ENCODE measurements at places on chromosomes 7 and 10.

DNA sequence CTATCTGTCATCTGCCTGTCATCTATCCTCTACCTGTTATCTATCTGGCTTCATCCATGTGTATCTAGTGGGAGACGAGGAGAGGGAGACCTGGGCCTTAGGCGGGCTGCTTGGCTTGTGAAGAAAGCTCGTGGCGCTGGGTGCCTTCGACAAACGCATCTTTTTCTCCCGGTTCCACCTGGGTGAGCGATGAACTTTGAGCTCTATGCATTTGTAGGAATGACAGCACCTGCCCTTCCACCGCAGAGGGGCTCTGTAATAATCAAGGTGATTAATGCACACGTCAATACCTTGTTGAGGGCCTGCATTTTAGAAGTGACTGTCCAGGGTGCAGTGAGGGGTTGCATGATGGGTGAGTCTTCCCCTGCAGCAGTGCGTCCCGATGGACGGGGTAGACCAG, 2.6 kb upstream of the VIPR2 start:
- no peak for DNase-seq

DNA sequence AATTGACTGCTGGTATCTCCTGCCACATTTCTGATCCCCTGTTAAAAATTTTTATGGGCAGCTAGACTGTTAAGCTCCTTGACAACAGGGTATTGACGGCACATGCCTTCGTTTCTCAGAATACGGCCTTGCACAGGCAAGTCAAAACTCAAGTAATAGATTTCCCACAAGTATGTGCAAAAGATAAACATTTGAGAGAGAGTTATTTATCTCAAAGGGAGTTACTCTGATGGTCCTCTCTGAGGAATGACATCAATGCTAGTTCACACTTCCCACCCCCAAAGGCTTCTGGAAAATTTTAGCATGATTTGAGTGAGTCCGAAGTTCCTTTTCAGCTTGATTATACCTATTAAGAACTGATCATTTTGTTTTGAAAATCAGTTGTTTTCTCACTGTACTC, 71.9 kb downstream of the JCAD start:
- DNase-seq = no peak

- no peak for DNase-seq
These were observed 121.9 kb downstream of the MAD1L1 start for GRCh38 chr7:2110610-2111396.

- DNase-seq = no peak
These were observed 34.0 kb downstream of the MXI1 start for GRCh38 chr10:110241407-110241806.

GRCh38 chr10:88314362-88314761, 268.8 kb downstream of the RNLS start:
- no peak for DNase-seq

GRCh38 chr10:44043646-44044375, 341.1 kb downstream of the CXCL12 start:
- DNase-seq = no peak

GRCh38 chr10:43316988-43317387, 50.1 kb upstream of the RASGEF1A start:
- no peak for DNase-seq

DNA sequence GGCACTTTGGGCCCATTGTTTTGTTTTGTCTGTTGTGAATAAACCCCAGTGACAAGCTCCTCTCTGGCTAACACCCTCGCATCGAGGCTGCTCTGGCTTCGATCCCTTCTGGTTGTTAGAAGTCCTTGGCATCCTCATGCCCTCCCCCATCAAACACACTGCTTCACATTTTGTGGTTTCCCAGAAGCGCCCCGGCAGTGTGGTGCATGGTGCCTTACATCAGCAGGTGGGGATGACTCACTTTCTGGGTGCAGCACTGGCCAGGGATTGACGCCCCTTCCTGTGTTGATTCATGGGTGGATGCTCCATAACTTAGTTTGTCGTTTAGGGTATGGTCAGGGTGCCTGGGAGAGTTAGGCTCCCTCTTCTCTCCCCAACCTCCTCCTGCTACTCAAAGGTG, 51.4 kb downstream of the PLPP4 start:
- no peak for DNase-seq

- DNase-seq = no peak
These were observed 19.7 kb upstream of the TNKS2 start for GRCh38 chr10:91778485-91778884.

- DNase-seq = no peak
These were observed 237.2 kb downstream of the CSTF2T start for GRCh38 chr10:51462076-51462779.

DNA sequence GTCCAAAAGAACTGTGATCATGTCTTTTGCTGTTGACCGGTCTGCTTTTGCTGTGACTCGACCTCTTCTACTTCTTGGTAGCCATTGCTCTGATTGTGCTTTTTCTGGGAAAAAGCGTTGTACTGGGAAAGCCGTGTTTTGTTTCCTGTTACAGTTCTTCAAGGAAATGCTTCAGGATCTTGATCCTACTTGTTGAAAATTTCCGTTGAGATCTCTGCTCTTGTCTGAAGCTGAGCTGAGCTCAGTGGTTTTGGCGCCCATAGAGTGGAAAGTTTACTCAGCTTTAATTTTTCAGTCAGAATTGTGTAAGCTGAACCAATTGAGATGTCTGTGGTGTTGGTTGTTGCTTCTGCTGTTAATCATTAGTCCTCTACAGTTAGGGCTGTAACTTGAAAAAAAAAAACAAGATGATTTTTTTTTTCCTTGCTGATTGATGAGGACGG, 302.2 kb downstream of the CCDC3 start:
- DNase-seq = no peak

DNA sequence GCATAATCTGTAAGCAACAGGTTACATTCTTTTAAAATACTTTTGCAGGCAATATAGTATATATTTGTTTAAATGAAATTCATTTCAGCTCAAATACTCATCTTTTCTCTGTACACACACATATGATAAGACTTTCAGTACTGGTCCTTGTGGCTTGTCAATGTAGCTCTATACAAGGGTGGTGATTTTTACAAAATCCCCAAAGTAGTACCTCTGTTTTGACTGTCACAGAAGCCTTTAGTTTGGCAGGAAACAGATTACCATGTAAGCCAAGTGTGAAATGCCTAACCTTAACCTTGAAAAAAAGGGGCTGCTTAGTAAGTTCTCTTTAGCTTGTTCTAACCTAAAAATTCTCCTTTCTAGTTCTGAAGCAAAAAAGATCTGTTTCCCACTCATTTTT, 87.9 kb downstream of the KCND2 start:
- DNase-seq = no peak

- no peak for DNase-seq
These were observed 928 bp downstream of the COMTD1 start for GRCh38 chr10:75234683-75235374.

- DNase-seq = no peak
These were observed 28.4 kb downstream of the MKI67 start for GRCh38 chr10:128097783-128098182.

DNA sequence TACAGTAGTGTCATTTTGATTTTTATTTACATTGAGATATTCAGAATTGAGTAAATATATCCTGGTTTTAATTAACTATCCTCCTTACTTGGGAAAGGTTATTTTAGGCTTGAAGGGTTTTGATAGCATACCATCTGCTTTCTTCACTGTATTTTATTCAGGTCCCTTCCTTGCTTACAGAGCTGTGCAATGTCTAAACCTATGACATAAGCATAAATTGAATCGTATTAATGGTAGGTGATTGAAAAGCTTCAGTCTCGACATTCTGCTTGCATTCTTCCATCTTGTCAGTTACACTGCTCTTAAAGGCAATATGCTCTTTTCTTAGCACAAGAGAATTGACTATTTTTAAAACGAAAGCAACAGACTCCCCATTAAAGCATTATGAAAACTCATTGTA, 102.5 kb downstream of the ARID5B start:
- DNase-seq = no peak

DNA sequence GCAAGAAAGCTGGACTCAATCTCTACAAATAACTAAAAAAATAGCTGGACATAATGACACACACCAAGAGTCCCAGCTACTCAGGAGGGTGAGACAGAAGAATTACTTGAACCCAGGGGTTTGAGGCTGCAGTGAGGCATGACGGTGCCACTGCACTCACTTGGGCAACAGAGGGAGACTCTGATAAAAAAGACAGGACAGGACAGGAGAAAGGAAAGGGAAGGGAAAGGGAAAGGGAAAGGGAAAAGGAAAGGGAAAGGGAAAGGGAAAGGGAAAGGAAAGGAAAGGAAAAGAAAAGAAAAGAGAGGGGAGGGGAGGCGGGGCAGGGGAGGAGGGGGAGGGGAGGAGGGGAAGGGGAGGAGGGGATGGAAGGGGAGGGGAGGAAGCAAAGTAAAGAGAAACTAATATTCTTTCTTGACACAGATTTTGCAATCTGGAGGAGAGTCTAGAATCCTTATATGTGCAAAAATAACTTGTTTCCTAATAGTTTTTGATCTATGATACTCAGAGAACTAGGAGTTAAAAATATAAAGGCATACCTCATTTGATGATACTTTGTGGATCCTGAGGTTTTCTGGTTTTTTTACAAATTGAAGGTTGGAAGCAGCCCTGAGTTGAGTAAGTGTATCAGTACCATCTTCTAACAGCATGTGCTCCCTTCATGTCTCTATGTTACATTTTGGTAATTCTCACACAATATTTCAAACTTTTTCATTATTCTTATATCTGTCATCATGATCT, 8.0 kb downstream of the SAR1A start:
- DNase-seq = no peak

DNA sequence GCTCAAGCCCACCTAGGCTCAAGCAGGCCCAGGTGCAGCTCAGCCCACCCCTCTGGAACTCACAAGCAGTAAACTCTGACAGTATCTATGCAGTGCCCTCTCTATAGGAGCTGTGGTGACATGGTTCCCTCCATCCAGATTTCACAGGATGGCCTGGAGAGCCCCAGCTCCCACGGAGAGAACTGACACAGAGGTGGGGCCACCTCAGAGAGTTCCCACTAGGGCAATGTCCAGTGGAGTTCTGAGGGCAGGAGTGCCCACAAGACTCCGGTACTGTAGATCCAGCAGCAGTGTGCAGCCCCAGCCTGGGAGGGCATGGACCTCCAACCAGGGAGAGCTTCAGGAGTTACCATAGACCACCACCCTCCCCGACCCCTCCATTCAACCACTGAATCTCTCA, 37.3 kb upstream of the CNPY1 start:
- no peak for DNase-seq

DNA sequence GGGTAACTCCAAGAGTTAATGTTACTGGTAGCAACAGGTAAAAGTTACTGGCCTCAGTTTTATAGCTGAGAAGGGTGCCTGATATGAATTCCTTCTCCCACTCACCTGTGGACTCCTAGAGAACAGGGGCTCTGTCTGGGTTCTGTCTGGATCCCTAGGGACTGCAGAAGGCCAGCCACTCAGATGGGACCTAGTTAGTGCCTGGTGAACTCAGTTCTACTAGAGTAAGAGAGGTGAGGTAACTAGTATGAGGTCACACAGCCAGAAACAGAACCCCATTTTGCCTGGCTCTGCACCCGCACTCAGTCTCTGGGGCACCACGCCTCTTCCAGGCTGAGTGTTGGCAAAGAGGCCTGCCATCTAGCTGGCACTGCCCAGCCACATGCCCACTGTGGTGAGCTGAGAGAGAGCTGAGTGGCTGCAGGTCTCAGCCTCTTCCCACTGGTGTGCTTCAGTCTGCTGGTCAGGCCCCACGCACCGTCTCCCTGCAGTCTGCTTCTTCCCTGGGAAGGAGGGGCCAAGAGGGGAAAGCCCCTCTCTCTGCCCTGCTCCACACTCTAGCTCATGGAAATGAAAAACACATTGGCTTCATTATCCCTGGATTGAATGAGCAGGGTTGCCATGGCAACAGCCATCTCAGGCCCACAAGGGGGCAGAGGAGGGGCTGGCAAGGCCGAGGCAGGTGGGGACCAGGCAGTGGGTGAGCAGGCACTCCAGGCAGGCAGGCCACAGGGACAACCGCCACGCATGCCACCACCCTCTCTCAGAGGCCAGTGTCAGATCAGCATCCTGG, 110.6 kb downstream of the ZMIZ1 start:
- DNase-seq = no peak

GRCh38 chr10:44020322-44021111, 364.4 kb downstream of the CXCL12 start:
- DNase-seq = no peak

DNA sequence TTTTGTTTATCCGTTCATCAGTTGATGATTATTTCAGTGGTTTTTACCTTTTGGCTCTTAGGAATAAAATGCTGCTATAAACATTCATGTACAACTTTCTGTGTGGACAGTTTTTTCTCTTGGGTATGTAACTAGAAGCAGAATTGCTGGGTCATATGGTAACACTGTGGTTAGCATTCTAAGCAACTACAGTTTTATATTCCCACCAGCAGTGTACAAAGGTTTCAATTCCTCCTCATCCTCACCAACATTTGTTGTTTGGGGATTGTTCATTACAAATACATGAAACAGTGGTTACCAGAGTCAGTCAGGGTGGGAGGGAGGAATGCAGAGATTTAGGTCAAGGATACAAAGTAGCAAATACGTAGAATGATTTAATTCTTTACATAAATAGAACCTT, 97.0 kb downstream of the NPSR1 start:
- DNase-seq = no peak

- DNase-seq = no peak
These were observed 13.4 kb upstream of the AP1S1 start for GRCh38 chr7:101140746-101141382.

GRCh38 chr10:71233482-71233892, 21.1 kb downstream of the UNC5B start:
- no peak for DNase-seq

DNA sequence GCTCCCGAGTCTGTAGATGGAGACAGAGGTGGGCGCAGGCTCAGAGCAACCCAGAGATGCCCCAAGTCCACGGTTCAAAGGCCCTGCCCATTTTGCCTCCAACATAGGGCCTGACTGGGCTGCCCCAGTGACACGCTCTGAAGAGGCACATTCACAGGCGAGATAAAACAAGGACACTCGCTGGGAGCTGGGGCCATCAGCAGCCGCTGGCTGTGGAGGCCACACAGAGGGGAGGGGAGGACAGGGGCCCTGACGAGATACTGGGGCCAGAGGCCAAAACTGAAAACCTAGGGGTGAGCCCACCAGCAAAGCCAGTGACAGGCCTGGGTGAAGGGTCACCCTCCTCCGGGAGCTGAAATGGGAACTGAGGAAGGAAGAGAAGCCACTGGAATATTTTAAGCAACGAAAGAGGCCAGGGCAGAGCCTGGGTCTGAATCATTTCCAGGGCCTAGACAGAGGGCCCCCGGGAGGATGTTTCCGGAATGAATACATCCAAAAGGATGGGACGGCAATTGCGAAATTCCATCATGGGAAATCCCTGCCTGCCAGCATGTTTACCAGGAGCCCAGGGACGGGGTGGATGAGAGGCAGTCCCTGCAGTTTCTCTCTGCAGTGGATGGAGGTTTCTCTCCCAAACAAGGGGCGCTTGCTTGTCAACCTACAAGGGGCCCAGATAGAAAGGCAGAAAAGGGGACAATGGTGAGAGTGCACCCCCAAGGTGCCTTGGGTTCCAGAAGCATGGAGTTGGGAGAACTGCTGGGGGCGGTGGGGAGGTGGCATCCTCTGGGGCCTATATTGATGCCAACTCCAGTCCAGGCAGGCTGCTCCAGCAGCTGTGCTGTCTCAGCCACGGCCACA, 29.0 kb upstream of the HSPA12A start:
- no peak for DNase-seq

GRCh38 chr7:47440320-47440719, 141.6 kb downstream of the TNS3 start:
- DNase-seq = no peak

GRCh38 chr10:80444646-80445319, 9.3 kb upstream of the TSPAN14 start:
- no peak for DNase-seq

GRCh38 chr7:38129579-38129978, 48.5 kb upstream of the STARD3NL start:
- peak; percentile 23 for DNase-seq
